ENCODE measurements at places on chromosomes 4 and X.

GRCh38 chrX:123313486-123313885 lies 129.4 kb downstream of the GRIA3 start:
- ATAC-seq, result no peak

GRCh38 chr4:79927931-79928330 lies 145.1 kb downstream of the ANTXR2 start:
- no peak for ATAC-seq

DNA sequence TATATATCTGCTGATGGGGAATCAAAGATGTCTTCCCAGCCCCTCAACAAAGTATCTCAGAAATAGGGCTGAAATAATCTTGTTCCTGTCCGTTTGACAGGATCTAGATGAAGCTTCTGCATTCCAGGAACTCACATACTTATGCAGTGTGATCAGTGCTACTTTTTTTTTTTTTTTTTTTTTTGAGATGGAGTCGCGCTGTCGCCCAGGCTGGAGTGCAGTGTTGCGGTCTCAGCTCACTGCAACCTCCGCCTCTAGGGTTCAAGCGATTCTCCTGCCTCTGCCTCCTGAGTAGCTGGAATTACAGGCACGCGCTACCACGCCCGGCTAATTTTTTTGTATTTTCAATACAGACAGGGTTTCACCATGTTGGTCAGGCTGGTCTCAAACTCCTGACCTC lies 36.4 kb downstream of the DHX15 start:
- ATAC-seq, result no peak

DNA sequence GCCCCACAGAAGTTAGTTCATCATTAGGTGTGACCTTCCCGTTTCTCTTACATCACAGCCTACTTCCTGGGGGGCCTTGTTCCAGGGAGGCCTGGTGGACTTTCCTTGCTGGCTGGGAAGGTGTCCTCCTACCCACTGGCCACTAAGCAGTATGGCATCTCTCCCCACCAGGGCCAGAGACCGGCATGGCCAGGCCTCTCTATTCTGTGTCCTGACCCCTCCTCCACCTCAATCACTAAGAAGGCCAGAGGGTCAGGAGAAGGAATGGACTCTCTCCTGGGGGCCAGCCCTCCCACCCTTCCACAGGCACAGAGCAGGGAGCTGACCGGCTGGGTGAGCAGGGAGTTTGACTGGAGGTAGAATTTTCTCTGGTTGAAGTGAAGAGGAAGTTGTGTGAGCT lies 81.9 kb downstream of the PJA1 start:
- ATAC-seq, result no peak

GRCh38 chrX:110584083-110584482 lies 211.5 kb downstream of the CHRDL1 start:
- ATAC-seq, result no peak

- no peak for ATAC-seq
Measured at GRCh38 chr4:165203541-165204461, 3.6 kb upstream of the KLHL2 start.

GRCh38 chr4:61294936-61295335 lies 94.8 kb downstream of the ADGRL3 start:
- ATAC-seq, result no peak

- no peak for ATAC-seq
Measured at GRCh38 chr4:153905231-153905630, 116.3 kb upstream of the SFRP2 start.

- ATAC-seq, result no peak
Measured at GRCh38 chr4:182695009-182695408, 222.2 kb downstream of the DCTD start.

DNA sequence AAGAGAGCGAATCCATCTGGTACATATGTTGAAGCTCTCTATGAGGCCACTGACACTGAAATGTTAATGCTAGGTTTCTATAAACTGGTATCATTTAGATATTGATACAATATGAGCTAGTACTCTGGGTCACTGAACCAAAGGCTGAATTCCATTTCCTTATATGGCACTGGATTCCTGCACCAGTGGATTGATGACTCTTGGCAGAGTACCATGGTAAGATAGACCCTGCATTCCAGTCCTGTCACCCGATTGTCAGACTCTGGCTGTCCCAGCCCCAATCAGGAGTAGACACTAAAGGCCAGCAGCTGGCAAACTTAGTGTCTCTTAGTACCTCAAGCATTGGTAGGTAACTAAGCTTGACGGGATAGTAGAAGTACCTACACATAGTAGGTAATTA lies 44.0 kb upstream of the EOLA2 start:
- no peak for ATAC-seq

DNA sequence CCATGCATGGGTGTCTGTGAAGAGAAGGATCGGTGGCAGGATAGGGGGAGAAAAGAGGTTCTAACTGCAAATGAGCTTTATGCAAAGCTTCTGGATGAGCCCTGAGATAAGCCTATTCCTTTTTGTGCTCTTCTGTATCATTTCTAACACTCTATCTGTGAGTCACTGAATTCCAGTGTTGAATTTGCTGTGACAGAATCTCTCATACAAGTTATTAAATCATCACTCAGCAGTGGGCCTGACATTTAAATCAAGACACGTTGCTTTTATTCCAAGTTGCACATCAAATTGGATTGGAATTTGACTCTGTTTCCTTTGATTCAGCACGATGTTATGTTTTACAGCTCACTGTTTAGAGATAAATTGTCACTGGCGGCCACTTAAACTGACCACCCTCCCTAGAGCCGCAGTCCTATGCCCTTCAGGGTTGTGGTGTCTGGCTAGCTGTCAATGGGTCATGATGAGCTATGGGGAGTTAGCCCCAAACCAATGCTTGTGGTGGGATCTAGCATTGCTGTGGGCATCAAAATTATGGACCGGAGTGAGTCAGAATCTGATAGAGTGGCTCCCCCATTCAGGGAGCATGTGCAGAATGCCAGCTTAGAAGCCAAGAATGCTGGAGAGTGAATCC lies 42.7 kb downstream of the LHFPL1 start:
- ATAC-seq, result no peak

GRCh38 chrX:134636851-134637250 lies 21.4 kb downstream of the PLAC1 start:
- ATAC-seq, result no peak

- no peak for ATAC-seq
Measured at GRCh38 chr4:168708108-168708507, 211.3 kb downstream of the PALLD start.

DNA sequence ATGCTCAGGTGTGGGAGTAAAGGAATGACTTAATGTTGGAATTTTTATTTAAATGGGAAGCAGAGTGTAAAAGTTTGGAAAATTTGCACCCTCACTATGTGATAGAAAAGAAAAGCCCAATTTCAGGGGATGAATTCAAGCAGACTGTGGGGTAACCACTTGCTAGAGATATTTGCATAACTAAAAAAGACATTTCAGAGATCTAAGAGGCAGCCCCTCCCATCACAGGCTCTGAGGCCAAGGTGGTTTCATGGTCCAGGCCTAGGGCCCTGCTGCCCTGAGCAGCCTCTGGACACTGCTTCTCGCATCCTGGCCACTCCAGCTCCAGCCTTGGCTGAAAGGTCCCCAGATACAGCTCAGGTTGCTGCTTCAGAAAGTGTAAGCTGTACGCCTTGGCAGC lies 5.9 kb upstream of the XPNPEP2 start:
- no peak for ATAC-seq

GRCh38 chr4:167233685-167234315 lies 494 bp downstream of the SPOCK3 start:
- ATAC-seq, result no peak

DNA sequence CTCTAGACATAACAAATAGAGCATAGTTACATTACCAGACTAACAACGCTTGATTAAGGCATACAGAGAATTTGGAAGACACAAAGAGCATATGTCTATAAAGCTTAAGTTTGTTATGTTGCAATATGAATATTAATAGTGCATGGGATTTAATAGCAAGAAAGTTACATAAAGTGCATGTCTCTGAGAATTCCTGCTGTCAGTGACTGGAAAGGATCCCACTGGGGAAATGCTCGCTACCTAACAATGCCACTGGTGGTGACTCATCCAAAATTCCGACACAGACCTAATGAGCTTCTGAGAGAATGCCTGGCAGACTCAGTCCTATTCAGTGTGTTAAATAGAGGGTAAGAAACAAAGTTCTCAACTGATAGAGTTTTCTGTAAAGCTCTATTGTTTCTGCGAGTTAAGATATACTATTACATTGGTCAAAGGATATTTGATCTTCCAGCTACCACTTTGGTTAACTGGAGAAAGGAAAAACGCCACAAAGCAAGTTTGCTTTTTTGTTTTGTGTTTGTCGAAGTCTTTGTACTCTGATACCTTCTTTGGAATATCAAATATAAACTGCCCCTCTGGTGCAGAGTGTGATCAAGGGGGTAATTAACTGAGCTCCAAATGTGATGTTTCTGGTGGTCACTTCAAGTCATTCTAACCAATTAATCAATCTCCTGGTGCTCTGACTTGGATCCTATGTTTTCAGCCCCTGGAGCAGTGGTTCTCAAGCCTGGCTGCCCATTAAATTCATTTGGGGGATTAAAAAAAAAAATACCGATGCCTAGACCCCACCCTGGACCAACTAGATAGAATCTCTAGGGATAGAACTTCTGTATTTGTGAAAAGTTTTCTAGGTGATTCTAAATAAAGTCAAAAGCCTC lies 107.9 kb downstream of the PALLD start:
- no peak for ATAC-seq

DNA sequence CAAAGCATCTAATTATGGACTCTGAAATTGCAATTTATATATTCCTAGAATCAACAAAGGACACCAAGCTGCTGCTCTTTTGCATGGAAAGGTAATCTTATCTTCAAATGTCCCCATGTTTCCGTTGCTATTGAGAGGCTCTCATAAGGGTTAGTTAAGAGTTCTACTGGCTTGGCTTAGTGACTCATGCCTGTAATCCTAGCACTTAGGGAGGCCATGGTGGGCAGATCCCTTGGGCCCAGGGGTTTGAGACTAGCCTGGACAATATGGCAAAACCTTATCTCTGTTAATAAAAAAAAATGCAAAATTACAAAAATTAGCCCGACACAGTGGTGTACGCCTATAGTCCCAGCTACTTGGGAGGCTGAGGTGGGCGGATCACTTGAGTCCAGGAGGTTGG lies 93.4 kb upstream of the RAPGEF2 start:
- ATAC-seq, result no peak

DNA sequence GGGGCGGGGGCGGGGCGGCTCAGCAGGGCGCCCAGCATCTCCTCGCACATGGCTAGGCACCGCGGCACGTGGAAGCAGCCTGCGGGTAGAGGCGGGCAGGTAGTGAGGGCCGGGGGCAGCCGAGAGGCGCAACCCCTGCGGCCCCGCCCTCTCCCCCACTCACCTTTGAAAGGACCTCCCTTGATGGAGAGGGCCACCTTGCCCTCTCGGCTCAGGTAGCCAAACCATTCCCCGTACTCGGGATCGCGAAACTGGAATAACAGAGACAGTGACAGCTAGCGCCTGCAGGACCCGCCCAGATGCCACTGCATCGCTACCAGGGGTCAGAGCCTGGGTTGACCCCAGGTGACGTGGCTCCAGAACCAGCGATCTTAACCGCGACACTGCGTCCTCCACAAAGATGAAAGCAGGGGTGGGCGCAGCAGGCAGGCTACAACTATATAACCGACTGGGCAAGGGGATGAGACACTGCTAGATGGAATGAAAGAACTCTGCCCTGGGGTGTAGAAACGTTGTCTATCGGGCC lies 552 bp upstream of the NAA10 start:
- no peak for ATAC-seq

DNA sequence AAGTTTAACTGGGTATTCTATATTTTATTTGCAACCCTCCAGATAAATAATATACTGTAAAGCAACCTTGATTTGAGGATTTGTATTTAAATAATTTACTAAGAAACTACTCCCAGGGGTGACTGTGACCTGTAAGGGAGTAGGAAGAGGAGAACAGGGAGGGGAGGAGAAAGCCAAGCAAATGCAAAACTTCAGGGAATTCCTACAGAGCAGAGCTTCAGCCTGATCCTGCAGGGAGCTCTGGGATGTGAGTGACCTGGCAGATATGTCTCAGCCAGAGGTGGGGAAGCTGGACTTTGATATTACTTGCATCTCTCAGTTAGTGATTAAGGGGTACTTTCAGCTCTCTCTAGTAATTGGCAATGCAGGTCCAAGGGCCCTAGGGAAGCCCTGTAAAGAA lies 302.0 kb downstream of the FRMPD4 start:
- ATAC-seq, result no peak

DNA sequence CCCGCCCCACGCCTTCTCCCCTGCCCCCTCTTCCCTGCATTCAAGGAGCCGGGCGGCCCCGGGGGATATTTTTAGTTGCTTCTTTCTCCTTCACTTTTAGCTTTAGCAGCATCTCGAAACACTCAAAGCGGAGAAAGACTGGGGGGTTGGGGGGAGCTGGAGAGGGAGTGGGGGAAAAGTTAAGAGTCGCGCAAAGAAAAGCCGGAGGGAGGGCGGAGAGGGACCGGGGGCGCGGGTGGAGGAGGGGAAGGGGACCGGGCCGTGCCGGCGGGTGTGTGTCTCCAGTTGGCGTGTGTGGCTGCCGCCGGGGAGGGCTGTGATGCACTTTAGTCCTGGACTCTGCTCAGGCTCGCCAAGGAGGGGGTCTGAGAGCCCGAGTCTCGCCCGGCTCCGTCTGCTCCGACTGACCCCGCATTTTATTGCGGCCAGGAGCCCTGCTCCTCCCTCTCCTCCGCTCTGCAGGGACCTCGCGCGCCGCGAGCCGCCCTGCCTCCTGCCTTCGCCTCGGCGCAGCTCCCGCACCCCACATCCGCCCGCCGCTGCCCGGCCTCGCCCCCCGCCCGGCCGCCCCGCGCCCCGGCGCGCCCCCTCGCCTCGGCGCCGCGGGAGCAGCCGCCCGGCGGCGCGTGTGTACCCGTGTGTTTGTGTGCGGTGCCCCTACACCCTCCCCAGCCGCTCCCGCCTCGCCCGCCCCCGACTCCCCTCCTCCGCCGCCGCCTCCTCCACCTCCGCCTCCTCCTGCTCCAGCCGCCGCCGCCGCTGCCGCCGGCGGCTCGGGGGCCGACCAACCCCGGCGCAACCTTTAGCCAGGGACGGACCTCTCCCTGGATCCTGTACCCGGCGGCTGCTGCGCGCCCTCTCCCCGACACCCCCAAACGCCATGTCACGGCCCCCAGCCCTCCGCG lies 1.4 kb downstream of the ZNF827 start:
- no peak for ATAC-seq

DNA sequence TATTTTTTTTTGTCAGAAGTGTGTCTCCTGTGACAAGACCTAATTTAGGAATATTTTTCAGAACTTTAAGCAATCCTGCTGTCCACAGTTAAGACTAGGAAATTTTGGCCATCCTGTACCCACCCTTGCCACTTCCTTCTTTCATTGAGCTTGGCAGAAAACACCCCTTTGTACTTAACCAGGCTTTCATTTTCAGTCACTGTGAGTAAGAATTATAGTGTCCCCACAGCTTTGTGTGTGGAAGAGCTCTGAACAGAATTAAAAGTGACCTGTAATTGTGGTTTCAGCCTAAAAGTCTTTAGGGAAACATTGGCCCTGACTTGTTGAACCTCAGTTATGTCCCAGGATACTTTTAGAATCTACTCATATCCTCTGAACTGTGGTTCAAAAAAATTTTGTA lies 153.7 kb upstream of the BMP3 start:
- no peak for ATAC-seq
